ENCODE measurements at places on chromosomes 11 and 22. TPM values are rescaled to one million over a fixed set of nuclear protein-coding genes. Genes with fewer than 3 reads are reported as not detected.
A peak's percentile ranks its signal among the peaks of the same experiment; 100 is the strongest.

The FAM76B gene
- total RNA-seq, result 6.6 TPM

The TPBGL gene
- 0.12 TPM for total RNA-seq

The THOC5 gene
- total RNA-seq, result 34.9 TPM

The SCN4B gene
- total RNA-seq, result 11.8 TPM

The LYVE1 gene
- 15.9 TPM for total RNA-seq

The PIK3IP1 gene
- 17.6 TPM for total RNA-seq

DNA sequence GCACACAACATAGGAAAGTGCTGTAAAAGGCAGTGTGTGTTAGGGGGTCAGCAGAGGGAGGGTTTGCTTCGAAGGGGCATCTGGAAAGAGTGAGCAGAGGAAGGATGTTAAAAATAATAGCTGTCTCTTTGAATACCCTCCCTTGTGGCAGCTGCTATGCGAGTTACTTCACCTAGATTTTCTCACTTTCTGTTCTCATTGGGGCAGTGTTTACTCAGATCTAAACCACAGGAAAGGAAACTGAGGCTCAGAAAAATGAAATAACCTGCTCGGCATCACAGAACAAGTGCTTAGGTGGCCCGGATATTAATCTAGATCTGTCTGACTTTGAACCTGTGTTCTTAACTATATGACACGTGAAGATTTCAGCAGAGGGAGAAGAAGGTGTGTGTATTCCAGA, 125.3 kb downstream of the C11orf91 start:
- no peak for DNase-seq

- DNase-seq, result no peak
Measured at GRCh38 chr22:40498420-40499208, 128.2 kb downstream of the SGSM3 start.

GRCh38 chr22:44586999-44587736, 89.1 kb upstream of the RTL6 start:
- DNase-seq, result no peak

DNA sequence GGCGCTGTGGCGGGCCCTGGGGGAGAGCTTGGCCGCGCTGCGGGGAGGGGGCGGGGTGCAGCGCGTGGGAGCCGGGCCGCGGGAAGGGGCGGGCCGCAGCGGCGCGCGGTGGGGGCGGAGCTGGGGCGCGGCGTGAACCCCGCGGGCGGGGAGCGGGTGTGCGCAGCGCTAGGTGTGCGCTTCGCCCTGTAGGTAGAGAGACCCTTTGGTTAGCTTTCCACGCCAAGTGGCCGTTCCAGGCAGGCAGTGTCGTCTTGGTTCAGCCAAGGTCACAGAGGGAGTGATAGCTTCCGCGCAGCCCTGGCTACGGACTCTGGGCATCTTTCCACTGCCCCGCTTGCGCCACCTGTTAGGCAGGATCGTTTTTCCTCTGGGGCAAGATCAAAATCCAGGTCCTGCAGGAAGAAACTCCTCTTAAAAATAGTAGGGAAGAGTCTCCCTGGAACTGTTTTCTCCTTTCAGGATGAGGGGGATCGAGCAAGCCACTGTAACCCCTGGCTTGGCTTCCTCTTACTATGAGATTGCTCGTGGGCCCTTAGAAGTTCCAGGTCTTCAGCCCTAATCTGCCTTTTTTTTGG, 434 bp downstream of the BANF1 start:
- DNase-seq, result no peak

DNA sequence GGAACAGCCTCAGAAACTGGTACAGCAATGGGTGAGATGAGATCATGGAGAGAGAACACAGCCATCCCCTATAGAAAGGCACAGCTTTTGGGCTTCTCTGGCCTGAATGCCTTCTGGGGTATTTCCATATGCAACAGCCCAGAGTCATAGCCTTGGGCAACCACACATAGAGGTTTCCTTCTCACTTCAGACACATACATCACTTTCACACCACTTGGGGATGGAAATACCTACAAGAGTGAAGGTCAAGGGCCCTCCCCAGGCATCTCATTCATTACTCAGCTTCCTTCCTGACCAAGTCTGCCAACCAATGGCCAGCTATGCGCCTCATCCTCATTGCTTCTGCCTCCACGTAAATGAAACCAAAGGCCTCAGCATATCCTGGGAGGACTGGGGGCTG, 17.7 kb upstream of the OLFML1 start:
- no peak for DNase-seq

DNA sequence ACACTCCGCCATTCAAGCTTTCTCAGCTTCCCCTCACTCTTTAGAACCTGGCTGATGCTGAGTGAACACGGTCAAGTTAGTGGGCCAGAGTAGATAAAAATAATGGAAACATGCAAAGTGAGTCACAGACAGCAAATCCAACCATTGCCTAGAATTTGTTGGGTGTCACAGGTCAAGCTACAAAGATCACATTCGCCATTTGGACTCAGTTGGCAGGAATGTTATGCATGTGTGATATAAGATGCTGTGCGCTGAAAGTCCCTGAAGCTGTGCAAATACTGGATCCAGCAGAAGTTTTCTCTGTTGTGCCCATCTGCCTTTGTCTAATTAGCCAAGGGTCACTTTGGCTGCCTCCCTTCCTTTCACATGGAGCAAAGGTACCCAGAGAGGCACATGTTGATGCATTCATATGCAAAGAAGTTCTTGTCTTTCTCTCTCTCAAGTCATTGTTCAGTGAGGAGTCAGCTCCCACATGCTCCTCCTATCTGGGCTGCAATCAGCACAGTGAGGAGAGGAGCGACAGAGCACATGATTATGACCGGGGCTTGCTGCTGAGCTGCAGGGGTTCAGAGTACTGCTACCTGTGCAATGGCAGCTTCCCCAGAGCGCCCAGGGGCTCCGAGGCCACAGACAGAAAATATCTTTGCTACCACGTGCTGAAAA, 39.7 kb downstream of the FLI1 start:
- DNase-seq, result no peak

- no peak for DNase-seq
Measured at GRCh38 chr22:19626666-19627065, 87.6 kb upstream of the SEPTIN5 start.

DNA sequence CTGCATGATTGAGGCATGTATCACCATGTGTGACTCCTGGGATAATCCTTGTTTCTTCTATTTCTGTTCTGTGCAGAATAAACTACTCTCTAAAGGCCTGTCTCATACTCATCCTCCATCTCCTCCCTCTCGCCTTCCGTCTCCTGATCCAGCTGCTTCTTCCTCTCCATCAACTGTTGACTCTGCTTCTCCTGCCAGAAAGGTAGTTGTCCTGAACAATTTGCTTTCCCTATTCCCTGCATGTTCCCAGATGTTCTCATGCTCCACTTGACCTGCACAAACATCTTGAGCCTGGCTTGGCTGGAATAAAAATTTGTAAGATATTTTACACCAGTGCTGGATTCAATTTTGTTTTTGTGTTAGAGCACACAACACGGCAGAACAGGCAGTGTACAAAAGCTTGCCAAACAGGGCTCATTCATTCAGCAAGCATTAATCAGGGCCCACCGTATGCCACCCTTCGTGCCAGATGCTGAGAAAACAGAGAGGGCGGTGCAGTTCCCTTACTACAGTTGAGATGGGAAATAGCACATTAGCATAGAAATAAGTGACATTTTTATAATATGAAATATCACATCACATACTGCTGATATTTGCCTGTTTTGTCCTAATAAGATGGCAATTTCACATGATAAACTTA, 133.3 kb upstream of the PARVA start:
- DNase-seq, result no peak

- DNase-seq, result no peak
Measured at GRCh38 chr22:17350292-17350691, 19.0 kb upstream of the CECR2 start.

DNA sequence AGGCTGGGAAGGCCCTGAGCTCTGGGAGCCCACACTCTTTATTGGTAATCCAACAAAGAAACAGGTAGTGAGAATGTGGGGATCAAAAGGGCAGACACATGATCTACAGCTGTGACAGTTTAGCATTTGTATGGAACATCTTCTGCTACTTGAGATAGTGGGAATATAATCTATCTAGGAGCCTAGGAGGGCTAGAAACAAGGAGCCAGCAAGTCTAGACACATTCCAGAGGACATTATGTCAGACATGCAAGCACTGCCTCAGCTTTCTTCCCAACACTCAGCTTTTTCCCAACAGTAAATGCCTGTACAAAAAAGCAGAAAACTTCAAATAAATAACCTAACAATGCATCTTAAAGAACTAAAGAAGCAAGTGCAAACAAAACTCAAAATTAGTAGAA, 1150.6 kb upstream of the RAG2 start:
- DNase-seq, result no peak

DNA sequence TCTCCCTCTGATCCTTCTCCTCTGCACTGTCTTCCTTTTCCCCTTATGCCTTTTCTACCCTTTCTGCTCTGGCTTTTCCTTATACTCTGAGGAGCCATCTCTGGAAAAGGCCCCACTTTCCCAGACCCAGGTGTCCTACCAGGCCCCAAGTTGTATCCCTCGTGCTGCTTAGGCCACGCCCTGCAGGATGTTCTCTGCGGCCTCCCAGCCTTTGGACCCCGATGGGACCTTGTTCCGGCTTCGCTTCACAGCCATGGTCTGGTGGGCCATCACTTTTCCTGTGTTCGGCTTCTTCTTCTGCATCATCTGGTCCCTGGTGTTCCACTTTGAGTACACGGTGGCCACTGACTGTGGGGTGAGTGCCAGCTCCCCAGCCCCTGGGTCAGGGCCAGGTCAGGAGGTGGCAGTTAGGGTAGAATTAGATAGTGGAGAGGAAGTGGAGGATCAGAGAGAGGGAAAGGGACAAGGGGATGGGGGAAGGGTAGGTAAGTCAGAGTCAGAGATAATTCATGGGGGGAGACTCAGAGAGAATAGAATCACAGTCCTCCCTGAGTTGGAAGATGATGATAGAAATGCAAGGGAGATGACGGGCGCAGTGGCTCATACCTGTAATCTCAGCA, 8.9 kb downstream of the PGAP2 start:
- DNase-seq, result no peak

GRCh38 chr11:123261345-123262106, 66.5 kb upstream of the CLMP start:
- peak; percentile 75 for DNase-seq

DNA sequence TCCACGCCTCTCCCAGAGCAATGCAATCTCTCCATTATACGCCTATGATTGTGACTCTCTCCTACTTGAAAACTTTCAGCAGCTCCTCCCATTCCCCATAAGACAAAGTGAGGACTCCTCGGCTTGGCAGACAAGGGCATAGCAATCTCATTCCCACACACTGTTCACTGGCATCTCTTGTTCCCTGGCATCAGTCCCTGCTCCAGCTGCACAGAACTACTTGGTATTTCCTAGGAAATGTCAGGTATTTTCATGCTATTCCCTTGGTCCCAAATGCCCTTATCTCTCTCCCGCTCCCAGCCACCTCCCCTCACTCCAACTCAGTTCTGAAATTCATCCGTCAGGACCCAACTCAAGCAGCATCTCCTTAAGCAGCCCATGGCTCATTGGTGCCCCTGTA, 28.4 kb downstream of the TMPRSS5 start:
- DNase-seq, result no peak

Measured in right atrium auricular region (tissue), 2 donors.